ENCODE measurements at places on chromosomes 3 and 15.

- DNase-seq = no peak
Observed at GRCh38 chr15:76343313-76343996, 6.9 kb downstream of the ISL2 start.

DNA sequence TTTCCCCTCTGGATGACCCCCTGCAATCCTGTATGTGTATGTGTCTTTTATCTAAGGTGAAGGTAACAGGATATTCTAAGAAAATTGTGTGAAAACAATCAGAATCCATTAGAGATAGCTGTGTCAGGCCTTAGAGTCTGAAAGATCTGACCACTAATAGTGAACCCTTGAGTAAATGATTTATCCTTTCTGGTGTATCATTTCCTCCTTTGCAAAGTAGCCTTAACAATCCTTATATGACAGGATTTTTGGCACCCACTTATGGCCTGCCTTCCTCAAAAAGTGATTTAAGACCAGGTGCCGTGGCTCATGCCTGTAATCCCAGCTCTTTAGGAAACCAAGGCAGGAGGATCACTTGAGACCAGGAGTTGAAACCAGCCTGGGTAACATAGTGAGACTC is 110.2 kb downstream of the RBPMS2 start:
- no peak for DNase-seq

DNA sequence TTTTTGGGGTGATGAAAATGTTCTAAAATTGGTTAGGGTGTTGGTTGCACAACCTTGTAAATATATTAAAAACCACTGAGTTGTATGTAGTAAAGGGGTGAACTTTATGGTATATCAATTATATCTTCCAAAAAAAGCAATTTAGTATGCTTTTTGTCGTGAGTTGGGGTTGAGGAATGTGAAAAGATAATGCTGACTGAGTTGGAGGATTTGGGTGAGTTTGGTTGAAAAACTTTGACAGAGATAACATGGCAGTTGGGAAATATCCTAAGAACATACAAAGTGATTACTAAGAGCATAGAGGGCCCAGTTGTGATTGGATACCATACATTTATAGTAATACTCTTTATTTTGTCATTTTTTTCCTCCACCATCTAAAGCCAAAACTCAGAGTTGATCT is 33.6 kb downstream of the HMG20A start:
- no peak for DNase-seq

GRCh38 chr3:95460274-95460673 is 1354.1 kb upstream of the EPHA6 start:
- DNase-seq = no peak

- DNase-seq = no peak
Observed at GRCh38 chr3:159779883-159780282, 208.8 kb upstream of the IL12A start.

GRCh38 chr3:52682016-52682415 is 3.7 kb downstream of the PBRM1 start:
- DNase-seq = peak; percentile 15

DNA sequence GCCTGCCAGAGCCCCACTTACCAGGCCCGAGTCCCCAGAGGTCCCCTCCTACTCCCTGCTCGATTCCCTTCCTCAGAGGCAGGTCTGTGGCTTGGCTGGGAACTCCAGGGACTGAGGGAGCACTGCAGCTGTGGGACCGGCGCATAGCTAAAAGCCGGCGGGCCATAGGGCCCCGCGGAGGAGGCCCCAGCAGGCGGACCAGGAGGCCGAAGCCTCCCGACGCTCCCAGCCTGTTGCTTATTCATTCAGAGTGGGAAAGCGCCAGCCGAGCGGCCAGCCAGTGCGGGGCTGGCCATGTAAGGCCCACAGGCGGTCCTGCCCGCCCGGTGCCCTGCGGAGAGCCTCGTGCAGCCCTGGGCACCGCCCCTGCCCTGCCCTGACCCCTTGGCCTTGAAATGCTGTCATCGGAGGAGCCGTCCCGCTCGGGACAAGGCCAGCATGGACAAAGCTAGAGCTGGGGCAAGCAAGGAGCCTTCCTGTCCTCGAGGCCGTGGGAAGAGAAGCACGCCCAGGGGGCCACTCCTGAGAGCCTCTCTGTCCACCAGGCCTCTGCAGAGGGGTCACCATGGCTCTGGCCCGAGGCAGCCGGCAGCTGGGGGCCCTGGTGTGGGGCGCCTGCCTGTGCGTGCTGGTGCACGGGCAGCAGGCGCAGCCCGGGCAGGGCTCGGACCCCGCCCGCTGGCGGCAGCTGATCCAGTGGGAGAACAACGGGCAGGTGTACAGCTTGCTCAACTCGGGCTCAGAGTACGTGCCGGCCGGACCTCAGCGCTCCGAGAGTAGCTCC is at the start of gene LOXL1:
Gene LOXL1, plus strand, starts transcription at position 244 of the 784 bp plus-strand sequence. Its CDS starts 322 bp downstream, at position 566.
- DNase-seq = peak; percentile 14

DNA sequence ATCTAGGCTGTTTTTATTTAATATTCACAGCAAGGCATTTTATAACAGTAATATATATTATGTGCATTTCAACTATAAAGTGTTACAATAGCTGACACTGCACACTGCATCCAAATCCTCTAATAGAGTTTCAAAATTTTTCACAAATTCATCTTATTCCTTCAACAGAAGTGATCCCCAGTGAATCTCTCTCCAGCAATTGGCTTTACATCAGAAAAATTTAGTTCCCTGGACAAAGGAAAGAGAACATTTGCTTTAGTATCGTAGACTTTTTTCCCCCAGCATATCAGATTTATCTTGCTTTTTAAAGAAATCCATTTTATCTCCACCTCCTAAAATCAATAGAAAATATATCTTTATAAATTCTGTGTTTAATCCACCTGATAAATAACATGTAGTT is 868.6 kb downstream of the TBL1XR1 start:
- DNase-seq = no peak

GRCh38 chr3:15050405-15051092 is 14.6 kb downstream of the MRPS25 start:
- no peak for DNase-seq

Data from C1 segment of cervical spinal cord (tissue), 14 donors.